ENCODE measurements at places on chromosomes 5 and 9.

DNA sequence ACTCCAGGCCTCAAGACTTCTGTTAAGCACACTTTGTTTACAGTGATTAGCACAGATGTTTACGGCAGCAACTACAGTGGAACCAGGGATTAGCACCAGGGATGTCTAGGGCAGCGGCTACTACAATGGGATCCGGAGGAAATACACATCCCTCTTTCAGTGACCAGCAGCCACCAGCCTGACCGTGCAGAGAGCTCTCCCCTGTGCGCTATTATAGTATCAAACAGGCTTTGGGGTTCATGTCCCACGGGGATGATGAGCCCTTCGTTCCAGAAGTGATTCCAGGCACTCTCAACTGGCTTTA, 21.5 kb downstream of the GFPT2 start:
- no peak for DNase-seq

DNA sequence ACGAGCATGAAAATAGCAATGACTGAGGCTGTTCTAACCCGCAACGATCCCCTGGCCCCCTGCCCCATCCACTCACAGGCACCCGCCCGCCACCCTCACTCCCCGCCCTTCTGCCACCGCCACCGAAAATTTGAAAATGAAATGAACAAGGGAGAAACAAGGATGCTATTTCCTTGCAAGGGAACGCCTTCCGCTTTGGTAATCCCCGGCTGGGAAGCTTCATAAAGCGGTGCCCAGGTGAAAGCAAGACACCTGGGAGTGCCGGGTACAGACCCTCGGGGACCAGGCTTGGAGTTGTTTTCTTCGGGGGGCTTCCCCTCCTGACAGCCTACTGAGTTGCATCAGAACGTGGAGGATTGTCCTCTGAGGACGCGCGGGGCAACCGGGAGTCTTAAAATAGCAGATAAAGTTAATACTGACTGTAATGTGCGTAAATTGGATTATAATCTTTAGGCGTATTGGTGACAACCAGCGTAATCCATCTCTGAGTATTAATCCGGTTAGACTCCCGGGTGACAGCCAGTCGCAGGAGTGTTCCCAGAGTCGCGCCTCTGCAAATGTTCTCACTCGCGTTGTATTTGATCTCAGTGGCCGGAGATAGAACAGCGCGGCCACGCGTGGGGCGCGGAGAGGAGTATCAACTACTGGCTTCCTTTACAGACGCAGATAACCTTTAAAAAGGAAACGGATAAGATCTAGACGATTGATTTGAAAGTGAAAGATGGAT, 885 bp upstream of the MLLT3 start:
- DNase-seq, result no peak

DNA sequence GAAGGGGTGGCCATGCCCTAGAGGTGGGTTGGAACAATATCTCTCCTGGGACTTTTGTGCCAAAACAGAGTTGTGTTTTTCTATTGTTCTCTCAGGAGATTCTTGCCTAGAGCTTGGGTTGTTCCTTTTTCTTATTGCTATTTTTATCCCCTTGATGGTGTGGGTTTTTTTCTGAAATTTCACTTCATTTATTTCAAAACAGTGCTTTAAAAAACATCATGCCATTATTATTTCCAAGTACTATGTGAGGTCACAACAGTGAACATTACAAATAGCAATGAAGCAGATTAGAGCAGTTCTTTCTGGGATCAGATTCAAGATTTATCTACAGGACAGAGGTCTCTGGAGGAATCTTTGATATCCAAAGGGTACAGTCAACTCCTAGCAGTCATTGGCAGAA, 76.6 kb downstream of the ACTBL2 start:
- no peak for DNase-seq

DNA sequence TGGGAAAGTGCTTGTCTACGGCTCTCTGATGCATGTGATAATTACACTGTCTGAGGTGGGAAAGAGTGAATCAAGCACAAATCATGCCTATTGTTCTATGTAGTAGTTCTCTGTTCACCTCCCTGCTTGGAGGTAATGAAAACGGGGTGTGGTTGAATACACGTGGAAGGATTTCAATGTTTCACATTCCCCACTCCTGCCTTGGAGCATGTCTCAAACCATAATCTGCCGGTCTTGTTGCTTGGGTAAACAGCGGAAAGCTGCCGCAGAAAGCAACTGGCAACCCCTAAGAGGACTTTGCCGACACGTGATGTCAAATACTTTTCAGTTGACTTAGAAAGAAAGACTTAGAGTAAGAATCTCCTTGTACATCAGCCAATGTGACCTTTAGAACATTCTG, 63.5 kb upstream of the MOCS2 start:
- no peak for DNase-seq

DNA sequence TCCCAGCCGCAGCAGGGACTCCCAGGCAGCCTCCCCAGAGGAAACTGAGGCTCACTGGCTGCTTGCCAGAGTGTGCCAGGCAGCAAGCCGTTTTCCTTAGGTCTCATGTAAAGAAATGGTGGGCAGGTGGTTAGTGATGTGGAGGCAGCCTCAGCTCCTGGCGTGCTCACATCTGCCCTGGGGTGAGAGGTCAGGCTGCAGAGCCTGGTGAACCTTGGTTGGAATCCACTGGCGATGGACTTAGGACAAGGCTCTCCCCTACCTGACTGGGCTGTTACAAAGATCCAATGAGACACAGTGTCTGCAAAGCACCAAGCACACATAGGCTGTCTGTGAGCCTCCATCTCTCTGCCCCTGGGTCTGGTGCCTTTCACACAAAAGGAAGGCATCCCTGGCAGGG, 30.9 kb downstream of the LHX6 start:
- no peak for DNase-seq

- DNase-seq, result no peak
Observed at GRCh38 chr5:389891-390622, 52.9 kb upstream of the EXOC3 start.

DNA sequence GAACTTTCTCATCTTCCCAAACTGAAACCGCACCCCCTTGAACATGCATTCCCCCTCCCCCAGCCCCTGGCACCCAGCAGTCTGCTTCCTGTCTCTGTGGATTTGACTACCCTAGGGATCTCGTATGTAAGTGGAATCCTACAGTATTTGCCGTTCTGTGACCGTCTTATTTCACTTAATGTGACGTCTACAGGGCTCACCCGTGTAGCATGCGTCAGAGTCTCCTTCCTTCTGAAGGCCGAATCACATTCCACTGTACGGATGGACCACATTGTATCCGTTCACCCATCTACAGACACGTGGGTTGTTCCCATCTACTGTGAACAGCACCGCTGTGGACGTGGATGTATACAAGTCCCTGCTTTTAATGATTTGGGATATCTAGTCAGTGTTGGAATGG, 4.5 kb downstream of the PRRX2 start:
- DNase-seq, result peak; percentile 53

DNA sequence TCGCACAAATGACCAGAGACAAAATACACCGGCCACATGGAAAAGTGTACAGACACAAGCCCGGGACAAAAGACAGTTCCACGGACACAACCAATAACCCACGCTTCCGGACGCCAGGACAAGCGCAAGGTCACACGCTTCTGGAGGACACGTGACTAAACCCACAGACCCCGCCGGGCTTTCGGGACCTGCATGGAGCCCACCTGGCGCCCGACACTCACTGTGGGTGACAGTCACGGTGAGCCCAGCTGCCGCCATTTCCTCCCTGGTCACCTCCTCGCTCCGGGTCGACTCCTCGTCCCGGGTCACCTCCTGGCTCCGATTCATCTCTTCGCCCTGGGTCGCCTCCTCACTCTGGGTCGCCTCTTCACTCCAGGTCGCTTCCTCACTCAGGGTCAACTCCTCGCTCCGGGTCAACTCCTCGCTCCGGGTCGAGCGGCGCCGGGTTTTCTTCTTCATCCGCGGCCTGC, 470 bp downstream of the BAG1 start:
- no peak for DNase-seq

DNA sequence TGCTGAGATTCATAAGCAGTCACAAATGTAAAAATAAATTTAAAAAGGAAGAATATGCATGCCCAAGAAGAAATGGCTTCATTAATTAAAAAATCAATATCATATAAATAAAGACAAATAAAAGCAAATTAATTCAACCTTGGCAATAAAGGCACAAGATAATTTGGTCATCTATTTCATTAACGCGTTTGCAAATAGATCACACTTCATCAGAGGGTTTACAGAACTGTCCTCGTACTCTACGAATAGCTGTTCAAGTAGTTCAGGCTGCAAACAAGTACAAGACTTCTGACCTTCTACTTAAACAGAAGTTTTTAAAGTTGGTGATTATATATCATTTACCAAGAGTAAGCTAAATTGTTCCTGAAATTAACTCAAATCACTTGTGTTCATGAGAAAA, 775.3 kb upstream of the DMAC1 start:
- DNase-seq, result no peak
